ENCODE measurements at places on chromosomes 3 and 15.

GRCh38 chr3:3586843-3587646 lies 212.2 kb upstream of the LRRN1 start:
- DNase-seq = no peak

GRCh38 chr3:70556056-70556455 lies 243.6 kb upstream of the MDFIC2 start:
- no peak for DNase-seq

DNA sequence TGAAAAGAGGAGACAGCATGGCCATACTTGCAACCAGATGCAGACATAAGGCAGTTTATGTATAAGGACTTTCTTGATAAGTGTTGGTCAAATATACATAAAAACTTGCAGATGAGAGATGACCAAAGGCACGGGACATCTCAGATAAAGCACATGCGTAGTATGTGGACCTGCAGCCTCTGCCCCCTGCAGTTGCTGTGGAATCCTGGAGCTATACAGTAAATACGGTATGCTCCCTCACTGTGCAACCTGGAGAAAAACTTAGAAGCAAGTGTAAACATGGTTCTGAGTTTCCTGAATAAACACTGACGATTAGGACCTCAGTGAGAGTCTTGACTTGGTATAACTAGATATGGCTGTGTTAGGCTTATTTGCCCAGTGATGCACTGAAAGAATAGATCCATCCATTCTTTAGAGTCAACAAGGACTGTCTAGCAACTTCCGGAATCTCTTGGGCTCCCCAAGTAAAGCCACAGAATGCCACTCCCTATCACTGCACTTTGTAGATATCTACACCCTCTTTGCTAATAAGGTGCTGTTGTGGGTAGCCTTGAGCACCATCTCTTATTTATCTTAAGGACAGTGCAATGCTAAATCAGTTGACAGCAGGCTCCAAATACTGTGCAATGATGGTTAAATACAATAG lies 40.2 kb downstream of the GJD2 start:
- no peak for DNase-seq

GRCh38 chr3:25782636-25782937 lies 656 bp downstream of the NGLY1 start:
- no peak for DNase-seq

DNA sequence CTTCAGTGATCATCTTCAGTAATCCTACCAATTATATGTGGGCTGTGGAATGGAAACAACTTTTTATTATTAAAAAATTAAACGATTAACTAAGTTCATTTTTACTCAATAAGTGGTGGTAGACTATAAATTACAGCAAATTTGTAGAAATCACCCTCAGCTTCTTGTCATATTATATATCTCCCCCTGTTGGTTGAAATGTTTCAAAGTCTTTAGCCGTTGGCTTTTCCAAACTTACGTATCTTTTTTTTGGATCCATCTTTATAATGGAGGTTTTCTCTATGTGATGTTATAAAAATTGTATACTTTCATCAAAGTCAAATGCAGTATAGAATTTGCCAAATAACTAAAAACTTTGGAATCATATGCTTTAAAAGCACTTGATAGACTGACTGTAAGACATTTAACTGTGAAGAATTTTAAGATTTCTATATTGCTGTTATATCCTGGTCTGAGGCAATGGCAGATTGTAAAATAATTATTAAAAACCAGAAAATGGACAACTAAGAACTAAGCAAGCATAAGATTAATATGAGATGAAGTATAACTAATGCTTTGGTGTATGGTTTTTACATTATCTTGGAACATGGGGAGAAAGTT lies 44.7 kb downstream of the ATP11B start:
- no peak for DNase-seq

- no peak for DNase-seq
Measured at GRCh38 chr3:8984081-8984480, 20.8 kb upstream of the RAD18 start.

Measured in stimulated activated naive CD8-positive, alpha-beta T cell treated with anti-CD3 and anti-CD28 coated beads, Interleukin-15, amount 100 ng/mL, for 72 hours (primary cell).